ENCODE measurements at places on chromosomes 6 and 20.
A peak's percentile ranks its signal among the peaks of the same experiment; 100 is the strongest.

GRCh38 chr6:82251942-82252341 is 4.4 kb upstream of the IBTK start:
- no peak for DNase-seq

DNA sequence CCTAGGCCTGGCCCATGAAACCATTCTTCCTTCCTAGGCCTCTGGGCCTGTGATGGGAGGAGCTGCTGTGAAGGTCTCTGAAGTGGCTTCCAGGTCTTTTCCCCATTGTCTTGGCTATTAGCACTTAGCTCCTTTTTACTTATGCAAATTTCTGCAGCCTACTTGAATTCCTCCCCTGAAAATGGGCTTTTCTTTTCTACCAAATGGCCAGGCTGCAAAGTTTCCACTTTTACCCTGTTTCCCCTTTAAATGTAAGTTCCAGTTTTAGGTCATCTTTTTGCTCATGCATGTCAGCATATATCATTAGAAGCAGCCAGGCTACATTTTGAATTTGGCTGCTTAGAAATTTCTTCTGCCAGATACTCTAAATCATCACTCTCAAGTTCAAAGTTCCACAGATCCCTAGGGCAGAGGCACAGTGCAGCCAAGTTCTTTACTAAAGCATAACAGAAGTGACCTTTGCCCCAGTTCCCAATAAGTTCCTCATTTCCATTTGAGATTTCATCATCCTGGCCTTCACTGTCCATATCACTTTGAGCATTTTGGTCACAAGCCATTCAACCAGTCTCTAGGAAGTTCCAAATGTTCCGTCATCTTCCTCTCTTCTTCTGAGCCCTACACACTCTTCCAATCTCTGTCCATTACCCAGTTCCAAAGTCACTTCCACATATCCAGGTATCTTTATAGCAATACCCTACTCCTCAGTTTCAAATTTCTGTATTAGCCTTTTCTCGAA is 71.9 kb downstream of the TBC1D7 start:
- no peak for DNase-seq

DNA sequence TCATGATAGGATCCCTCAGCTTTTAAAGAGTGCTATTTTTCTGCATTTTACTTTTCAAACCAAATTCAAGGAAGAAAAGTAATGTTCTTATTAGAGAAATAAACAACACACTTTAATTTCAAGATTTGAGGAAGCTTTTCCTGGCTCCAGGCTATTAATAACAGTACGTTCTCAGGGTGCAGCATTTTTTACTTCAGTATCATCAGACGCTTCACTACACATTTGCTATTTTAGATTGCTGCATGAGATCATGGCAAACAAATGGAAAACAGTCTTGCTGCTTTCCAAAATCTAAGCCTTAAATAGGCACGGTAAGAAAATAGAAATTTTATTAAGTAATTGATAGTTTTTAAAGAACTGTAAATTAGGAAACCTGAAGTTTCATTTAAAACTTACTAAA is 253.6 kb upstream of the EXOC2 start:
- no peak for DNase-seq

- DNase-seq: no peak
Observed at GRCh38 chr6:90382760-90383159, 86.1 kb upstream of the BACH2 start.

- peak; percentile 74 for DNase-seq
Observed at GRCh38 chr20:1776681-1777475, 118.3 kb upstream of the SIRPA start.

GRCh38 chr20:49668181-49668877 is 45.3 kb downstream of the B4GALT5 start:
- no peak for DNase-seq

DNA sequence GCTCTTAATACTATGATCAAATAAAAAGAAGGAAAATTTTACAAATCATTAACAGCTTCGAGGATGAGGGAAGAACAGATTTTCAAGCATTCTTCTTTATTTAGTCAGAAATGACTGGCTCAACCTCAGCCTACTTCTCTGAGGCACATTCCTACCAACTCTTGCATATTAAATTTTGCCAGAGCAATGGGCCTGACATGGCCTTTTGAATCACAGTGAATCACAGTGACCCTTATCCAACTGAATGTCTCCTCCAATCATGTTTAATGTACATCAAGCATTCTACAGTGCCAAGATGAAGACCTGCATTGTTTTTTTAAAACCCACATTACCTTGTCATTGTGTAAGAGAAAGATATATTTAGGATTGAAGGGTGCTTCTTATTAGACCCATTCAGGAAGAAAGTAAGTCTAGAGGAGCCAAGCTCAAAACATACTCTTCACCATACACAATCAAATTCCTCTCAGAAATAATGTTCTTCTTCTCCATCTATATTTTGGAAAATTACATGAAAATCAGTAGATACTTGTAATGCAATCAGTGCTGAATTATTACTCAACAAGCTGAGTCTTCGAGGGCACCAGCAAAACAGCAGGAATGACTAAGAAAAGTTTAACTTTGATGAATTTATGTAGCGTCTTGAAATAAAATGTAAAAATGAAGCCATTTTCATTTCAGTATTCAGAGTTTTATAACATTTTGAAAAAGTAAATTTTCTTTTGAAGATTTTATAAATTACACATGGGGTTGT is 44.1 kb upstream of the MOXD1 start:
- DNase-seq: no peak

GRCh38 chr20:48189181-48189580 is 403.9 kb upstream of the SULF2 start:
- DNase-seq: no peak

- DNase-seq: no peak
Observed at GRCh38 chr20:698276-698675, 22.7 kb upstream of the SCRT2 start.

DNA sequence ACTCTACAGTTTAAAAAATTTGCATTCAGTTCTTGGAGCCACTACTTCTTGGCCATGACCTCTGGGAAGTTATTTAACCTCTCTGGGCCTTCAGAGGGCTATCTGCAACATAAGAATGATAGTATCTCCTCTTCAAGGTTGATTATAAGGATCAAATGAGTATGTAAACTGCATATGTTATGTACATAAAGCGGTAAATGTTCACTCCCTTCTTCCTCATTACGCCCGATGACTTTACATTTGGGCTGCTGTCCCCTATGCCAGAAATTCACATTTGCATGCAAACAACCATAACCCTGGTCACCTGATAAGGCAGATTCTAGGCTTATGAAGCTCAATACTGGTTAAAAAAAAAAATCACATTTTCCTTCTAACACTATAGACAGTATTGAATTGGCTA is 50.4 kb downstream of the ALDH5A1 start:
- no peak for DNase-seq

GRCh38 chr6:69232911-69233448 is 563.8 kb downstream of the LMBRD1 start:
- peak; percentile 77 for DNase-seq

DNA sequence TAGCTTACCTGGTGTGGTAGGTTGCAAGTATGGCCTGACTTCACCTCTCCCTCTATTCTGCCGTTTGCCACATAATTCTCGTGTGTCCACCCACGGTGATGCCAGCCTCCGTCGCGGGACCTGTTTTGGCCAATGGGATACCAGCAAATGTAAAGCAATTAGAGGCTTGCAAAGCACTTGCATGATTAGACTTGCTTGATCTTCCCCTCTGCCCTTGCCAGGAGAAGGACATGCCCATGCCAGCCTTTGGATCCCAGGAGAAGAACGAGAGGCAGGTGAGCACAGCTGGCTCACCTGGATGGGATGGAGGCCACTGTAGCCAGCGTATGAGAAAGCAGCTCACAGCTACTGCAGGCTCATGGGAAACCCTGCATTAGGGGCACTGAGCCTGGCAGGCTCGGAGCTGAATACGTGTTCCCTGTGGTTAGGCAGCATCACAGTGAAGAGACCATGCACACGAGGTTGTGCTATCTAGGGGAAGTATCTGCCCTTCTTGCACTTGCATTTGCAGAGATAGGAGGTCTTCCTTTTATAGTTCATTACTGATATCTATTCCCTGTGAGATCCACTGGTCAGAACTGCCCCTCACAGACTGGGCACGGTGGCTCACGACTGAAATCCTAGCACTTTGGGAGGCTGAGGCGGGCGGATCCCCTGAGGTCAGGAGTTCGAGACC is 62.4 kb downstream of the TMEM242 start:
- no peak for DNase-seq

DNA sequence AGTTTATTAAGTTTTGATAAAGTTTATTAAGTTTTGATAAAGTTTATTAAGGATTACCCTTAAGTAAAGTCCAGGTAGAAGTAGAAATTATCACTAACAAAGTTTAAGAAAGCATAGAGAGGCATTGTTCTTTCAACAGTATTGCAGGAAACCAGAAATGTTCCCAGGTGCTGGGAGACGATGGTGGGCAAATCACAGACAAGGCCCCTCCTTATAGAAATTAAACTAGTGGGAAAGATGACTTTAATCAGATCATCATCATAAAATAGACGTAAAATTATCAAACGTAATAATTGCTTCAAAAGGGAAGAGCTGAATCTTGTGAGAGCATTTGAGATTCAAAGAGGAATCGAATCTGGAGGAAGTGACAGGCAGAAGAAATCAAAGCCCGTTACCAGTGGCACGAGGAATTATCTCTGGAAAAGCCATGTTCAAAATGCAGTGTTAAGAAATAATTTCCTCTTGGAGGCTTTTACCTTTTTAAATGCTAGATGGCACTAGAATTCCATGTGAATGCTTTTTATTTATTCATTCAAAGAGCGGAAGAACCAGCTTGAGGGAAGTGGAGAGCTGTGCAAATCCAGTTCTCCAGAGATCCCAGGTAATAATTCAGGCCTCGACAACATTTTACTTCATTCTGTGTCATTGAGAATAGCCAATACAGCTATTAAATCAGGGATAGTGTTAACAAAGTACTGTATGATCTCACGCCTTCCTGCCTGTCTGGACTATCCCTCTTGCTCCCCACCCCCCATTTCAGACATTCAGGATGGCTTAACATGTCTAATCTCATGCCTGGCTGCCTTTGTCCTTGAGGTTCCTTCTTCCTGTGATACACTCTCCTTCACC is 1.0 kb upstream of the APMAP start:
- no peak for DNase-seq

GRCh38 chr20:38082894-38083293 is 49.3 kb downstream of the RPRD1B start:
- DNase-seq: no peak

GRCh38 chr6:14259594-14260152 is 142.1 kb downstream of the CD83 start:
- DNase-seq: no peak

Data from anterior cingulate cortex (tissue), 58 donors.